Activated naive CD4-positive, alpha-beta T cell treated with anti-CD3 and anti-CD28 coated beads for 36 hours (primary cell): ENCODE measurements at places on chromosomes 7 and 10. TPM values are rescaled to one million over a fixed set of nuclear protein-coding genes. Genes with fewer than 3 reads are reported as not detected.

The KCP gene
- not detected for total RNA-seq

The ASB10 gene
- total RNA-seq: not detected

DNA sequence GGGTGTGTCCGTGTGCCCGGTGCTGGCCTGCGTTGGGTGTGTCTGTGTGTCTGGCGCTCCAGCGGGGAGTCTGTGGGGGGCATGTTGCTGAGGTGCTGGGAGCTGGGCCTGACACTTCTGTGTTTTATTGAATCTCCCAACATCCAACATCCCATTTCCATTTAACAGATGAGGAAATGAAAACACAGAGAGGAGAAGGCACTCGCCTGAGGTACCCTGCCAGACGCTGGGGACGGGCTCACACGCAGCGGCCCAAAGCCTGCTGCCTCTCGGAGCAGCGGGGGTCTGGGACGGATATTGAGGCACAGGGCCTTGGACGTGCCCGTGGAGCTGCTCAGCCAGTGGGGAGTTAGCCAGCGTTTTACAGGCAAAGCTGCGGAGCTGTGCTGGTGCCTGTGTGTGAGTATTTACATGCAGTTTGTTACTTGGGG is 133.9 kb downstream of the DNAJB6 start:
- H3K4me1 ChIP-seq: peaks cover 30% of the 10 kb centered on the region
- no peaks in the 10 kb centered on the region for H3K27me3 ChIP-seq
- H3K27ac ChIP-seq: no peak overlapping the region

DNA sequence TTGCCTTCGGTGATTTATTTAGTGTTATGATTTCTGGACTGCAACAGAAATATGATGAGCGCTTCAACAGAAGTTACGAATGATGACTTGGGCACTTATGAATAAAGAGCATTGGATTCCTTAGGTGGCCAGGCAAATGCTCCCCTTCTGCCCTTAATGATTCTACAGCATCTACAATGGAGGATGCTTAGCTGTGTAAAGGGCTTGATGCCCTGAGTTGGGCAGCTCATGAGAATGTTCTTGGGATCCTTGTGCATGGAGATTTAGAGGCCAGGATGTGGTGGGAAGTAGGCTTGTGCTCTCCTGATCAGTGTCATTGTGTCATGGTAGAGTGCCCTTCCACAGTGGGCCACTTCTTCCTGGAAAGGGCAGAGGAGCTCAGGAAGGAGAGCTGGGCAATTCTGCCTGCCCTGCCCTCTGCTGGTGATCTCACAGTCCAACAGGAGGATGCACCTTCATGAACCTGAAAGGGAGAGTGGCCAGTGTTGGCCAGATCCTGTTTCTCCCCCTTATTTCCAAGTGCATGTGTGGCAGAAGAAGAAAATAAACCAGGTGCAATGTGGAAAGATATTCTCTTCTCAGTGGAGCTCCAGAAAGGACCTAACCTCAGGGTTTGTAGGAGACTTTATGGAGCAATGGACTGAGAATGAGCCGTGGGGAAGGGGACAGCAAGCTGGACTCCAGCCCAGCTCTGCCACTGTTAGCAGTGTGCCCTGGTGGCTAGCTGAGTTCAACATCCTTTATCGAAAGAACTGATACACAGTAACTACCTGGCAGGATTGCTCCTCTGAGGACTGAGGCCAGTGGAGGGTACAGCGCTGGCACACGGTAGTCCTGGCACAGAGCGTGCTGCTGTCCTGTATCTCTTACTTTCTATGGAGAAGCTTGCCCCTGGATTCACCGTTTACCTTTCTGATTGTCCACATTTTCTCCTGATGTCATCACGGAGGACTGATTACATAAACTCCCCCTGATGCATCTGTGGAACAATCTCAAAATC is 182.9 kb downstream of the BMPER start:
- peak; percentile 8 for DNase-seq
- H3K27me3 ChIP-seq: no peaks in the 10 kb centered on the region
- H3K36me3 ChIP-seq: no peaks in the 10 kb centered on the region

The MMP21 gene
- not detected for total RNA-seq

The RHOBTB1 gene
- total RNA-seq: not detected

GRCh38 chr10:33664070-33664469 is 329.6 kb upstream of the NRP1 start:
- H3K27ac ChIP-seq: no peak overlapping the region
- no peaks in the 10 kb centered on the region for H3K36me3 ChIP-seq
- no peak for DNase-seq
- H3K4me3 ChIP-seq: no peak overlapping the region

DNA sequence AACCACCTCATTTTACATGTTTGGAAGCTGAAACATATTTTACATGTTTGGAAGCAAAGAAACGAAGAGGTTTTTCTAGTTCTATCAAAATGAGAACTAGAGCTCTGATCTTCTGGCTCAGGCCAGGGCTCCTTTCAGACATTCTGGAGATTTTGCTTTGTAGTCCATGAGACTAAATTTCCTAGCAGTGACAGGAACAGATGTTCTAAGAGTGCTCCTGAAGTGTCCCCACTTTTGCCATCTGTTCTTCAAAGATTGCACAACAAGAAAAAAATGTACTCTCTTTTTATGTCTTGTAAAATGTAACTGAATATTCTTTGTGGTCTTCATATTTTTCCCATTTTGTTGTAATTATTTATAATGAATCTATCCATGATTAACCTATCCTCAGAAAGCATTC is 196.4 kb upstream of the PCLO start:
- DNase-seq: no peak
- H3K27ac ChIP-seq: no peak overlapping the region
- no peaks in the 10 kb centered on the region for H3K27me3 ChIP-seq
- H3K4me1 ChIP-seq: no peaks in the 10 kb centered on the region
- no peaks in the 10 kb centered on the region for H3K36me3 ChIP-seq

DNA sequence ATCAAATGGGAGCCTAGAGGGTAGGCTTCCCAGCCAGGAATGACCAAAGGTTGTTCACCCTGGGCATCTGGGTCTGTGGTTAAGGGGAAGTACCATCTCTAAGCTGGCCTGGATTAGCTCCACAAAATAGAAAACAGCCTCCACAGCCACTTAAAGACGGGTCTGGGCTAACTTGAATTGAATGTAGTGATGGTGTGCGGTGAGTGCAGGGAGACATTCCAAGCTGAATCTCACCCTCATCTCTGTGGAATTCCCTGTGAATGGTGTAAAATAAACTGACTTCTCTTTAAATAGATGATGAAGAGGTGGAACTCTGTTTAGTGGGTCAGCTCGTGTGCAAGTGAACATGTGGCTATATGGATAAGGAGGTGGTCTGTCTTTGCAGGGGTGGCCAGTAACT is 251.0 kb downstream of the DYNC1I1 start:
- peaks cover 15% of the 10 kb centered on the region for H3K27me3 ChIP-seq
- no peaks in the 10 kb centered on the region for H3K36me3 ChIP-seq
- no peak overlapping the region for H3K4me3 ChIP-seq
- DNase-seq: no peak
- H3K4me1 ChIP-seq: no peaks in the 10 kb centered on the region
- no peak overlapping the region for H3K27ac ChIP-seq

The LLCFC1 gene
- not detected for total RNA-seq

GRCh38 chr10:47264797-47265281 is 35.2 kb upstream of the GDF10 start:
- H3K4me1 ChIP-seq: peaks cover 81% of the 10 kb centered on the region
- peak; percentile 91 for DNase-seq
- H3K36me3 ChIP-seq: peaks cover 10% of the 10 kb centered on the region
- no peaks in the 10 kb centered on the region for H3K27me3 ChIP-seq
- peak overlapping the region; percentile 92 for H3K27ac ChIP-seq

GRCh38 chr7:129798616-129799349 is 154.0 kb downstream of the UBE2H start:
- no peaks in the 10 kb centered on the region for H3K27me3 ChIP-seq
- H3K4me1 ChIP-seq: no peaks in the 10 kb centered on the region
- H3K27ac ChIP-seq: no peak overlapping the region
- H3K4me3 ChIP-seq: no peak overlapping the region
- DNase-seq: no peak

The TNPO3 gene
- total RNA-seq: 65.7 TPM

DNA sequence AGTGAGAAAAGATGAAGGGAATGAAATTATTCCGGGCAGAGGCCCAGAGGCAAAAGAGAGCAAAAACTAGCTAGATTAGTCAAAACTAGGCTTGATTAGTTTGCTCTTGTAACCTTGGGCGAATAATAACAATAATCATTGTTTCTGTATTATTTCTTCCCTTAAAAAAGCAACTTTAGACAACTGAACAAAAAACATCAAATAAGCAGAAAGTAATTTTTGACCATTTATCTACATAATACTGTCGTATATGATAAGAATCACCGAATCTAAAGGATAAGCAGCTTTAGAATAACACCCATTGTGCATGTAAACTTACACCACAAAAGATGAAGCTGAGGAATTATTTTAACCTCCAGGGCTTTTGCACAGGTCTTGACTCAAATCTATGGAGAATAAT is 125.1 kb downstream of the TPK1 start:
- DNase-seq: no peak
- no peaks in the 10 kb centered on the region for H3K27me3 ChIP-seq
- H3K27ac ChIP-seq: no peak overlapping the region
- peaks cover 26% of the 10 kb centered on the region for H3K4me1 ChIP-seq

The BPGM gene
- total RNA-seq: 14.2 TPM

- H3K27ac ChIP-seq: no peak overlapping the region
- peaks cover 4% of the 10 kb centered on the region for H3K36me3 ChIP-seq
- no peak overlapping the region for H3K4me3 ChIP-seq
These were observed 217.6 kb downstream of the MLLT10 start for GRCh38 chr10:21751341-21752310.

DNA sequence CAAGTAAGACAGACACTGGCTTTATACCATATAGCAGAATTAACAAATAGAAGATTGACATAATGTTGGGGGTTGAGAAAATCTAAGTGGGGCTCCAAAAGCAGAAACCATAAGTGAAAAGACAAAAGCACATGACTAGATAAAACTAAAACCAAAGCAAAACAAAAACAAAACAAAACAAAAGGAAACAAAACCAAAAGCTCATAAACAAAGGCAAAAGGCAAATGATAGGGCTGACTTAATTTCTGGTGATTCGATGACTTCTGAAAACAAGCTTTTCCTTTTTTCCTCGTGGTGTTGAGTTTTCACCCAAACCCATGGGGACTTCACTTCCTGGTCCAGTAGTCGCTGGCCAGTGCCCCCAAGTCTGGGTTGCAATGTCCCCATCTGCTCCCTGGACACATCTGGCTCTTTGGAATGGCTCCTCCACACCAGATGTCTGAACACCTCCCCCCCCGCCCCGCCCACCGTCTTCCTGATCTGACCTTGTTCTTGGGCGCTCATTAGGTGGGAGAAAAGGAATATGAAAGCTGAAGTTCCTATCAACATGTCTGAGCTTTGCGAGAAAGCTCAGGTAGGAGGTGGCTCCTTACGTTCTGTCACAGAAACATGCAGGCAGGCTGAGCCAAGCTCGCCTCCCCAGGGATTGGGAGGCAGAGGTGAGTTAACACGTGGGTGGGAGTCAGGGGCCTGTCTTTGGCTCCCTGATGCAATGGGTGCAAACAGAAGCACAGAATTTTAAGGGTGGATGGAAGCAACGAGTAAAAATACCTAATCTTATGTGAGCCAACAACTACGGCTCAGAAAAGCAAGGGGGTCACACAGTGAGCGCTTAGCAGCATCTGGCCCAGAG is 121.0 kb downstream of the NEURL1 start:
- no peaks in the 10 kb centered on the region for H3K27me3 ChIP-seq
- H3K27ac ChIP-seq: no peak overlapping the region
- DNase-seq: no peak
- no peaks in the 10 kb centered on the region for H3K4me1 ChIP-seq
- H3K4me3 ChIP-seq: no peak overlapping the region
- H3K36me3 ChIP-seq: peaks cover 1% of the 10 kb centered on the region

- no peaks in the 10 kb centered on the region for H3K27me3 ChIP-seq
- no peak overlapping the region for H3K4me3 ChIP-seq
- DNase-seq: no peak
- peaks cover 38% of the 10 kb centered on the region for H3K36me3 ChIP-seq
These were observed 155.7 kb downstream of the MGMT start for GRCh38 chr10:129622736-129623135.

GRCh38 chr7:96157856-96158255 is 164.0 kb downstream of the SLC25A13 start:
- H3K27ac ChIP-seq: no peak overlapping the region
- no peaks in the 10 kb centered on the region for H3K4me1 ChIP-seq
- no peak overlapping the region for H3K4me3 ChIP-seq
- DNase-seq: no peak

GRCh38 chr10:5668429-5668828 is 2.0 kb upstream of the ASB13 start:
- no peaks in the 10 kb centered on the region for H3K27me3 ChIP-seq
- no peak overlapping the region for H3K4me3 ChIP-seq
- no peak for DNase-seq
- H3K36me3 ChIP-seq: no peaks in the 10 kb centered on the region

DNA sequence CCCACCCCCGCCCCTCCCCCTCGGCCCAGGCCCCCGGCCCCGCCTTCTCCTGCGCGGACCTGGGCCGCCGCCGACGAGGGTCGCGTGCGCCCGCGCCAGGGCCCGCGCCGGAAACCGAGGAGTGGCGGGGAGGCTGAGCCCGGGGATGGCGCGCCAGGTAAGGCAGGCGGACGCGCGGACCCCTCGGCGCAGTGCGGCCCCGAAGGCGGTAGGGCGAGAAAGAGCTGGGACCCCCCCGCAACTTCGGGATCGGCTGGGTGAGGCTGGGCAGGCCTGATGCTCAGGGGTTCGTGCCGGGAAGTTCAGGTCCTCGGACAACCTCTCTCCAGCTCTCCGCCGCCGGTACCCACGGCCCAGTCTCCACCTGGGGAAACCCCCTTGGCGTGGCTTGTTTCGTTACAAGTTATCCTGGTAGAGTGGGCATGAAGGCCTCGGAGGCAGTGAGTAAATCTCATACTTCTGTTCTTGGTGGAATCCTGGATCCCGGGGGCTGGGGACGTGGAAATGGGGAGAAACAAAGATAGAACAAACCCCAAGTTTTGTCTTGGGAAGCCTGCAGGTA is 58.4 kb downstream of the ZNF467 start:
- H3K27me3 ChIP-seq: no peaks in the 10 kb centered on the region
- H3K27ac ChIP-seq: peak overlapping the region; percentile 57
- H3K4me3 ChIP-seq: peak overlapping the region; percentile 73
- DNase-seq: peak; percentile 48
